ENCODE measurements at places on chromosomes 1 and 21. TPM values are rescaled to one million over a fixed set of nuclear protein-coding genes. Genes with fewer than 3 reads are reported as not detected.
A peak's percentile ranks its signal among the peaks of the same experiment; 100 is the strongest.

DNA sequence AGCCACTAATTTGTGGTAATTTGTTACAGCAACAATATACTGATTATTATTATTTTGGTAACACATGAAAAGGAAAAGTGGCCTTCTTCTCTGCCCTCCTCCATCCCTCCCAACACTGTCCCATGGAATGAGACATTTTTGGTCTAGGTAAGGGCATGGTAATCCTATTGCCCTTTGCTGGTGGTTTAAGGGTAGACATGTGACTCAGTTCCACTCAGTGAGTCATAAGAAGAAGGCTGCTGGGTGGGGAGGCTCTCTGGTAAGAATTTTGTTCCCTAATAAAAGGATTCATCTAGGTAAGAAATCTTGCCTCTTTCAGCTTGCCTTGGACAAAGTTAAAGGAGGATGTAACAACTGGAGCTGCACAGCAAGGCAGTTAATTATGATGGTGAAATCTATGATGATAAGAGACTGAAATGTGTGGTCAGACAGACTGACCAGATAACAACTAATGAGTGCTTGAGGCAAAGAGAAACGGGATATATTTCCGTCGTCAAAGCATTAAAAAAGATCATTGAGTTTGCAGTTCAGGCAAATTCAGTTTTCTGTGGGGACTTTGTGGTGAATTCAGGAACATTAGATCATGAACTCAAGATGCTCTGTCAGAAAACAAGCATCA lies 232.0 kb upstream of the KCNK2 start:
- no peak overlapping the region for H3K4me3 ChIP-seq
- no peak for DNase-seq
- H3K27me3 ChIP-seq, result no peaks in the 10 kb centered on the region
- H3K4me1 ChIP-seq, result no peaks in the 10 kb centered on the region
- H3K36me3 ChIP-seq, result no peaks in the 10 kb centered on the region

OR2T11 gene
- not detected for total RNA-seq

GRCh38 chr1:43773821-43774220 lies 66.5 kb downstream of the ST3GAL3 start:
- no peak for DNase-seq
- peaks cover 4% of the 10 kb centered on the region for H3K4me1 ChIP-seq
- H3K4me3 ChIP-seq, result no peak overlapping the region
- H3K36me3 ChIP-seq, result peaks cover 5% of the 10 kb centered on the region
- no peak overlapping the region for H3K27ac ChIP-seq

DNA sequence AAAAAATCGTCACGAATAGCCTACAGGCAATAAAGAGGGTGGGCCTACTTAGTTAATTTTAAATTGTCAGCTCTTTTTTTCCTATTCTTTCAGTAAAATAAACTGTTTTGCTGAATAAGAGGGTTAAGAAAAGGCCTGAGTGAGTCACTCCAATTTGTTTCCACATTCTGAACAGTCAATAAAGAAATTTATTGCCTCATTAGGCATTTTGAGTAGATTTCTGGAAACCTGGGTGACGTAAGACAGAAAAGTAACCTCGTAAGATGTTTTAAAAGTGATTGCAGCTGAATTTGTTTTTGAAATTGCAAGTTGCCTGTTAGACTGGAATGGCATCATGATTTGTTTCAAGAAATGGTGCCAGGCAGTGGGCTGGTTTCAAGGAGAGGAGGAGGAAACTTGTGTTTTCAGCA lies 439.3 kb downstream of the USP25 start:
- no peak overlapping the region for H3K27ac ChIP-seq
- DNase-seq, result no peak
- no peaks in the 10 kb centered on the region for H3K27me3 ChIP-seq
- no peak overlapping the region for H3K4me3 ChIP-seq
- no peaks in the 10 kb centered on the region for H3K4me1 ChIP-seq
- H3K36me3 ChIP-seq, result no peaks in the 10 kb centered on the region

DNA sequence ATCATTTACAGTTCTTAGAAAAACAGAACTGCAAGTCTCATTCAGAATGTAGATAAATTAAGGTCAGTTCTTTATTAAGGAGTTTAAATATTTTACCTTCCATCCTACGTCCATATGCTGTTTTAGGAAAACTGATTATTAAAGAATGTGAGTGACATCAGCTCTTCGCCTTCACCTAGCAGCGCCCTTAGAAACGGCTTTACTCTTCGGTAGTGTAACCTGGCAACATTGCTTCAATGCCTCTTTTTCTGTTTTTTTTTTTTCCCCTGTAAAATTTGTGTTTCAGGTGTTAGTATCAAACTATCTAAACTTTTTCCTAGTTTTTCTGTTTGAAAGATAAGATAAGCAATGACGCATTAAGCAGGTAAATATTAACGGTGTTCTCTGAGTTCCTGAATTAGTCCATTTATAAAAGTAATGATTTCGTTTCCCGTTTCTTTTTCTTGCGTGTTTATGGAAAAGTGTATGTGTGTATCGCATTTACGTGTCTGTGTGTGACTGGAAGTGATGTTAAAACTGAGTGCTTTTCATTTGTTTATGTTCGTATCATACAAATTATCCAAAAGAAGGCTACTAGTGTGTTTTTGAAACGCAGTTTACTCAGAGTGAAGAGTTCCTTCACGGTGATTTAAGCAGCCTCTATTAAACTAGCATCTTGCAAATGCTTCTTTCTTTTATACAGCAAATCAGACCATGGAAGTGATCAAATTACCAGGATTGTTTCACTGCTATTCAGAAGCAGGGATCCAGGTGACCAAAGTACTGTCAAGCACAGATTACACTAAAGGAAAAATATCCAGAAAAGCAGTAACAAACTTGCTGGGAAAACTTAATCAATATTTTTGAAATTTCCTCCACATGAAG lies 139.0 kb downstream of the SDCCAG8 start:
- DNase-seq, result no peak
- H3K4me1 ChIP-seq, result no peaks in the 10 kb centered on the region
- no peaks in the 10 kb centered on the region for H3K27me3 ChIP-seq
- no peak overlapping the region for H3K27ac ChIP-seq
- no peaks in the 10 kb centered on the region for H3K36me3 ChIP-seq

- peaks cover 4% of the 10 kb centered on the region for H3K4me1 ChIP-seq
- peak; percentile 47 for DNase-seq
- H3K36me3 ChIP-seq, result peaks cover 29% of the 10 kb centered on the region
- H3K27ac ChIP-seq, result no peak overlapping the region
Observed at GRCh38 chr1:241627453-241628259, 12.5 kb downstream of the CHML start.

GRCh38 chr1:78121710-78122109 lies 75.9 kb downstream of the GIPC2 start:
- no peaks in the 10 kb centered on the region for H3K4me1 ChIP-seq
- no peaks in the 10 kb centered on the region for H3K36me3 ChIP-seq
- no peaks in the 10 kb centered on the region for H3K27me3 ChIP-seq
- no peak for DNase-seq
- no peak overlapping the region for H3K4me3 ChIP-seq

DNA sequence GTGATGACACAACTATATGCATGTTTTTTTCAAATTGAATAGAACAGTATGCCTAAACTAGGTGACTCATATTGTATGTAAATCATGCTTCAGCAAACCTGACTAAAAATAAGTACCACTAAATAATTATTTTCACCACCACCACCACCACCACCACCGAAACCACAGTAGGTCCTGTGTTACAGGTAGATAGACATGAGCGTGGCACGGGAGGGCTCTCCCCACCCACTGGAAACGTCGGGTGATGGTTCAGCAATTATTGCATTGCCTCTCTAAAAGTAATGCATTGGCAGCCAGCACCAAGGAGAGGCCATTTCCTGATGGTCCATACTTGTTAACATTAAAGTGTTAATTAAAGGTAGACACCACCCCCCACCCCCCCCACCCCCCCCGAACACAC lies 297.0 kb upstream of the NCAM2 start:
- no peak for DNase-seq
- no peak overlapping the region for H3K27ac ChIP-seq
- no peak overlapping the region for H3K4me3 ChIP-seq
- H3K36me3 ChIP-seq, result no peaks in the 10 kb centered on the region

- H3K4me3 ChIP-seq, result no peak overlapping the region
- H3K27me3 ChIP-seq, result peaks cover 15% of the 10 kb centered on the region
- H3K36me3 ChIP-seq, result no peaks in the 10 kb centered on the region
- no peak overlapping the region for H3K27ac ChIP-seq
- DNase-seq, result no peak
Observed at GRCh38 chr1:204079608-204079999, 6.7 kb downstream of the SOX13 start.

DNA sequence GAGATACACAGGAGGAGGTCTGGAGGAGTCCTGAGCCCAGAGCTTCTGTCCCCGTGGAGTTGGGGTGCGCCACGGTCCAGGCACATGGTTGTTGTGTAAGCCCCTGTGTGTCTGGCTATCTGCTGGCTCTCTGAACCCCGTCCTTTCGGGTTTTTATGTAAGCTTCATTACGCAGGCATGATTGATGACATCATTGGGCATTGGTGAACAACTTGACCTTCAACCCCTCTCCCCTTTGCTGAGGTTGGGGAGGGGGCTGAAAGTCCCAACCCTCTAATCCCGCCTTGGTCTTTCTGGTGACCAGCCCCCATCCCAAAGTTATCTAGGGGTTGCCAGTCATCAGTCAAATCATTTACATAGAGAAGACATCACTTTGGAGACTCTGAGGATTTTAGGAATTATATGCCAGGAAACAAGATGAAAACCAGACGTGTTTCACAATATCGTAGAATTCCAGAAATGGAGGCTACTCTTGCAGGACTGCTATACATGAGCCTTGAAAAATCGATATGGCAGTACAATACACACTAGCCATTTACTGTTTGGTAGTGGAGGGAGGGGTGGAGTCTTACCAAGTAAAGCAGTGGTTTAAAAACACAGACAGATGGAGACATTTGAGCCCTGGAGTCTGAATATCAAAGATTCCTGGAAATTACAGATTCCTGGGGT lies 69.8 kb upstream of the SCAF4 start:
- H3K27me3 ChIP-seq, result peaks cover 41% of the 10 kb centered on the region
- no peaks in the 10 kb centered on the region for H3K36me3 ChIP-seq
- DNase-seq, result no peak
- H3K4me3 ChIP-seq, result no peak overlapping the region
- no peak overlapping the region for H3K27ac ChIP-seq

DNA sequence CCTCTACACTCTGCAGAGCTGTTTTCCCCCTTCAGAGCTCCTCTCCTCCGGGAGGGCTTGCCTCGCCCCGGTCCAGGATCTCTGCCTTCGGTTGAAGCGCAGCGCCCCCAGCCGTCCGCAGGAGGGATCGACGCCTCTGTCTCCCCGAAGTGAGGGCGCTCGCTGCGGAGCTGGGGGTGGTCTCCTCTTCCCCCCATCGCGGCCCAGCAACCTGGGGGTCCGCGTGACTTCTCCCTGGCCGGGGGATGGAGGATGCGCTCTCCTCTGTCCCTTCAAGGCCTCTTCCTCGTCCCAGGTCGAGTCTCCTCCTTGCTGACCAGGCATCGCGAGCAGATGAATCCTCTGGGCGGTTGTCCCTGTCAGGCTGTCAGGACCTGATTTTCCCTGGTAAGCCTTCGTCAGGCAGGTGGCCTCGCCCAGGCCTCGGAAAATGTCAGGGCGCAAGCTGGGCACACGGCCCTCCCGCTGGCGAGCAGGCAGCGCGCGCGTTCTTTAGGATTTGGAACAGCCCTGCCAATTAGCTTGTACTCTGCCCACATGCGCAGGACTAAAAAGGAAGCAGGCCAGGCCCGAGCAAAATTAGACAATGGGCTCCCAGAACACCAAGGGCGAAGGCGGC lies 90.5 kb downstream of the EDEM3 start:
- H3K4me1 ChIP-seq, result peaks cover 10% of the 10 kb centered on the region
- H3K4me3 ChIP-seq, result no peak overlapping the region
- H3K36me3 ChIP-seq, result no peaks in the 10 kb centered on the region
- H3K27me3 ChIP-seq, result peaks cover 10% of the 10 kb centered on the region
- no peak overlapping the region for H3K27ac ChIP-seq

DNA sequence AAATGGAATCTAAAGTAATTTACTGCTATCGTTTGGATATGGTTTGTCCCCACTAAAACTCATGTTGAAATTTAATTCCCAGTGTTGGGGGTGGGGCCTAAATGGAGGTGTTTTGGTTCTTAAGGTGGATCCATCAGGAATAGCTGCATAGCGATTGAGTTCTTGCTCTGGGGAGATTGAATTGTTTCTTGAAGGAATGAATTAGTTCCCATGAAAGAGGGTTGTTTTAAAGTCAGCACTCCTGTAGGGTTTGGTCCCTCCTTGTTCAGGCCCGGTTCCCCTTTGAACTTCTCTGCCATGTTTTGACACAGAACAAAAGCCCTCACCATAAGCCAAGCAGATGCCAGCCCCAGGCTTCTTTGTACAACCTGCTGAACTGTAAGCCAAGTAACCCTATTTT lies 170.9 kb downstream of the COL11A1 start:
- DNase-seq, result no peak
- H3K4me1 ChIP-seq, result no peaks in the 10 kb centered on the region
- H3K4me3 ChIP-seq, result no peak overlapping the region
- no peaks in the 10 kb centered on the region for H3K36me3 ChIP-seq
- no peak overlapping the region for H3K27ac ChIP-seq

GRCh38 chr1:27884006-27884954 lies 11.9 kb downstream of the THEMIS2 start:
- DNase-seq, result no peak
- no peak overlapping the region for H3K27ac ChIP-seq
- H3K36me3 ChIP-seq, result peaks cover 49% of the 10 kb centered on the region
- H3K27me3 ChIP-seq, result no peaks in the 10 kb centered on the region
- no peaks in the 10 kb centered on the region for H3K4me1 ChIP-seq

All from K562 (cell line).